Fibroblast of skin of back (primary cell): ENCODE measurements at places on chromosomes 5 and 9.

DNA sequence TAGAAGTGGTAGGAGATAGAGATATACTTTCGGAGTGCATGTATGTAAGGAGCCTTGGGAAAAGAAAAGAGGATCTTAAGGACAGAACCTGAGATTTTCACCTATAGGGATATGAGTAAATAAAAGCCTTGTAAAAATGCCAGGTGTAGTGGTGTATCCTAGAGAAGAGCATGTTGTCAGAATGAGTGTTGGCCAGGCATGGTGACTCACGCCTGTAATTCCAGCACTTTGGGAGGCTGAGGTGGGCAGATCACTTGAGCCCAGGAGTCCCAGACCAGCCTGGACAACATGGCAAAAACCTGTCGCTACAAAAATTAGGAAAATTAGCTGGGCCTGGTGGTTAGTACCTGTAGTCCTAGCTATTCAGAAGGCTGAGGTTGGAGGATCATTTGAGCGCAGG lies 76.0 kb downstream of the IPO11 start:
- DNase-seq = no peak

GRCh38 chr9:137138058-137138721 lies 764 bp upstream of the GRIN1 start:
- no peak for DNase-seq

GRCh38 chr9:82912645-82913044 lies 150.3 kb downstream of the RASEF start:
- no peak for DNase-seq

DNA sequence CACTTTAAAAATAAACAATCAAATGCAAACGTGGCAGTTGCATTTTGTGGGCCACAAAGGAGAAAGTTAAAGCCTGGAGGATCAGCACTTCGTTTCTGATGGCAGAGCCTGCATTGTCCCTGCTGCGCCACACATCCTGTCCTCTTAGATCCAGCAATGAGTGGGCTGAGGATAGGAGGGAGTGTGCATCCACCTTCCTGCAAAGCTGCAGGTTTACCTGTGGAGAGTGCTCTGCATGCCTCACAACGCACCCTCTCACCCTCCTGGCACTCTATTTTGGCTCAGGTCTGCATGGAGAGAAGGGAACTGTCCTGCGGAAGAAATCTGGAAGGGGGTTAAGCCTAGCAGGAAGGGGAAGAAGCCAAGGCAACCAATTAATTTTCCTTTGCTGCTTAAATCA lies 212.2 kb upstream of the SLC24A2 start:
- no peak for DNase-seq

GRCh38 chr9:94554078-94554438 lies 825 bp upstream of the PCAT7 start:
- no peak for DNase-seq

DNA sequence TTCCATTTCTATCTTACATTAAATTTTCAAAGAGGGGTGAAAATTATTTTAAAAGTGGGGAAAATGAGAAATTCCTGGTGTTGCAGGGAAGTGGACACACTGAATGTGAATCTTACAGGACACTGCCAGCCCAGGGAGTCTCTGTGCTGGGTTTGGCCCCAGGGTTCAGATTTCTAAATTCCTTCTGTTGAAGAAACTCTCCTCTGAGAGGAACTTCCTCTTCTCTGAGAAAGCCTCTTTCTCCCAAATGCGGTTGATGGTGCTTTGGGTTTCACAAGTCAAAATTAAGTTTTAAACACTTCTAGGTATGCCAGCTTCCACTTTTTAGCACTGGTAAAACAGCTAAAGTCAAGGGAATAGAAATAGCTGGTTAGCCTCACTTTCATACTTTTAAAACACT lies 317.9 kb upstream of the ITGA1 start:
- no peak for DNase-seq

DNA sequence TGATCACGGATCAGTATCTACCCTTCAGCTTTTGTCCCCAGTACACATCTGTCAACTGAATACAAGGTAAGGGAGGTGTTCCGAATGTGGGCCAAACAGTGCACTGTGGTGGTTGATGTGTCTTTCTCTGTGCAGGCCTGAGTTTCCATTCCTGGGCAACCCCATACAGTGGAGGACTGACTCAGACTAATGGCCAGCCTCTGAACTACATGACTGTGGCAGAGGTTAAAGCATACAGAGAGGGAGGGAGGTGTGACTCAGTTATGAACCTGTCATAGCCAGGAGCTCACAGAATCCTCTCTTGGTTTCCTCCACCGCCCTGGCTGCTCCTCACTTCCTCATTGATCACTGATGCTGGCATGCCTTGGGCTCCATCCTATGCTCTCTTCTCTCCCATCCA lies 136.4 kb upstream of the TAS2R1 start:
- no peak for DNase-seq

DNA sequence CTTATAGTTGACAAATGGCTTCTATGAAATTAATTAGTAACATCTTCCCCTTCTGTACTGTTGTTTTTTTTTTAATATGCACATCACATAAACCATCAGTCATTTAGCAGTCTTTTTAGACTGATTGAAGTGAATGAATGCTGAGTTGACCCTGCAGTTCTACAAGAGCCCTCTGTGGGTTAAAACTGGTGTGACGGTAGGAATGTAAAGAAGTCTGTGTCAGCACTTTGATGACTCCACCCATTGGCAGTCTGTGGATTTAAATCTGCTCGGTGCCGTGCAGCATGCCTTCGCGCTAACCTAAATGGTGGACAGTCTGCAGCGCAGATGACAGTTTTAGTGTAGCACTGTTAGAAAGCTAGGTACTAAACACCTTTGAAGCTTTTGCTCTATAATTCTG lies 3.1 kb downstream of the GTF3C4 start:
- peak; percentile 80 for DNase-seq

DNA sequence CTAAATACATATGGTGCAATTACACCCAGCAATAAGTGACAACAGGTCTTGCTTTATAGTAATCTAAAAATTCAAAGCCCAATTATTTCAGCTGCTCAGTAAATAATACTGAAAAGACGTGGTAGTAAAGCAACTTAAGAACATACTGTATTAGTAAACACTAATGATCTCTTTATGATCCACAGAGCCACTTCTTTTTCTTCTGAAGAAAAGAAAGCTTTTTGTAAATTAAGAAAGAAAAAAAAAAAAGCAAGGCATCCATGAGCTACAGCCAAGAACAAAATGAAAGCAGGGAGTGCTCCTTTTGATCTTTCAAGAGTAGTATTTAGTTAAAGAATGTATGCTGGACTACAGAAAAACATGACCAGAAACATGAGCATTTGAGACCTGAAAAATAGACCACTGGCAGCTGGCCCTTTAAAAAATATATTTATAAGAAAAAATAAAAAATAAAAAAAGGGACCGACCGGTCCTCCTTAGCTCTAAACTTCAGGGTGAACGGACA lies 348.7 kb downstream of the GLIS3 start:
- DNase-seq = no peak

GRCh38 chr9:93288891-93289883 lies 105.2 kb downstream of the WNK2 start:
- DNase-seq = no peak

DNA sequence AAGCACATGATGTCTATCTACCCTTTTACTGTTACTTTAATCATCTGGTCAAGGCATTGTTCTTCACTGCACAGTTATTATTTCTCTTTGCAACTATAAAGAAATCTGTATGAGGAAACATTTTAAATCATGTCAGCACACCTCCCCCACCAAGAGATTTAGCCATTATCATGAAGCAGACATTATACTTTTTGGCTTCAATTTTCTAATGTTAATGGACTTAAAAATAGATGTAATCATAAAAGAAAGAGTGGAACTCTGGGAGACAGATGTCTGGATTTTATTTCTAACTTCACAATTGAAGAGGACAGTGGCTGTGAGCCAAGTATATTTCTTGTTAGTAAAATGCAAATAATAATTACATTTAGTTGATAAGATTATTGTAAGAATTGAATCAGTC lies 932.4 kb downstream of the TAF11L14 start:
- DNase-seq = no peak

- no peak for DNase-seq
These were observed 19.5 kb downstream of the DAB2 start for GRCh38 chr5:39405083-39405843.

DNA sequence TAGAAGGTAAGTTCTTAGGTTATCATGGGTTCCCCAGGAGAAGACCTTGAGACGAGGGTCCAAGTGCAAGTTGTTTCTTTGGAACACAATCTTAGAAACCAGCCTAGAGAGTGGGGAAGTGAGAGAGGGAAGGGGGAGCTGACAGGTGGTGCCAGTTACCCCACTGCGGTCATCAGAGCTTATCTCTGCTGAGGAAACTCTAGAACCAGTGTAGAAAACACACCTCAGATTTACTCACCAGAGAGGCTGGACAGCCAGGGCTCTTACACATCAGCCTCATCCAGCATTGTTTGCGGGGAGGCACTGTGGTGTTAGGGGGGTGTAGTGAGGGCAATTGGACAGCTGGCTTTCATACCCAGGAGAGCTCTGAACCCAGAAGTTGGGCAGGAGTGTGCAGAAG lies 206.5 kb upstream of the RAI14 start:
- no peak for DNase-seq

- DNase-seq = no peak
These were observed 375.8 kb downstream of the ZNF608 start for GRCh38 chr5:124370601-124371000.

DNA sequence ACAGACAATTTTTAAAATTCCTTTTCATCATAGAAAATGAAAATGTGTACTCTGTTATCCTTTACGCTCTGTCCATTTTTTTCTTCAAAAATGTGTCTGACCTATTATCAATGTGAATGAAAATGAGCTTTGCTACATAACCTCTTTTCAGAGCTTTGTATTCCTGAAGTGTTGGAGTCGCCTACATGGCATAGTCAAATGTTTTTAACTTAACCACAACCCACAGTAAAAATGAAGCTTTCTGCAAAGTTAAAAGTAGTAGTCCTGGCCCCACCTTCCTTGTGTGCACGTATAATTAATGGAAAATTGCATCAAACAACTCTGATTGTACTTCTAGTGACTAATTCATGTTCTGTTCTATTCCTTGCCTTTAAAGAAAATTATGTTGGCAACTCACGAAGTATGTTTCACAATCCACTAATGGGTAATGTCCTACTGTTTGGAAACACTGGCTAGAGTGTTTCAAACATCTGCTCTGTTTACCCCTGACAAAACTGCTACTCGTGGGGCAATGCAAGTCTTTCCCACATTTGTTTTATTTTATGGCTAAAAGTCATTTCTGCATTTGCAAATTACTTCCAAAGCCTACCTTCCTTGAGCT lies 18.6 kb upstream of the PSAT1 start:
- DNase-seq = no peak
